Activated CD4-positive, alpha-beta T cell treated with anti-CD3 and anti-CD28 coated beads, Interleukin-2, amount 50 U/mL, for 24 hours (primary cell): ENCODE measurements at places on chromosomes 7 and 10.

DNA sequence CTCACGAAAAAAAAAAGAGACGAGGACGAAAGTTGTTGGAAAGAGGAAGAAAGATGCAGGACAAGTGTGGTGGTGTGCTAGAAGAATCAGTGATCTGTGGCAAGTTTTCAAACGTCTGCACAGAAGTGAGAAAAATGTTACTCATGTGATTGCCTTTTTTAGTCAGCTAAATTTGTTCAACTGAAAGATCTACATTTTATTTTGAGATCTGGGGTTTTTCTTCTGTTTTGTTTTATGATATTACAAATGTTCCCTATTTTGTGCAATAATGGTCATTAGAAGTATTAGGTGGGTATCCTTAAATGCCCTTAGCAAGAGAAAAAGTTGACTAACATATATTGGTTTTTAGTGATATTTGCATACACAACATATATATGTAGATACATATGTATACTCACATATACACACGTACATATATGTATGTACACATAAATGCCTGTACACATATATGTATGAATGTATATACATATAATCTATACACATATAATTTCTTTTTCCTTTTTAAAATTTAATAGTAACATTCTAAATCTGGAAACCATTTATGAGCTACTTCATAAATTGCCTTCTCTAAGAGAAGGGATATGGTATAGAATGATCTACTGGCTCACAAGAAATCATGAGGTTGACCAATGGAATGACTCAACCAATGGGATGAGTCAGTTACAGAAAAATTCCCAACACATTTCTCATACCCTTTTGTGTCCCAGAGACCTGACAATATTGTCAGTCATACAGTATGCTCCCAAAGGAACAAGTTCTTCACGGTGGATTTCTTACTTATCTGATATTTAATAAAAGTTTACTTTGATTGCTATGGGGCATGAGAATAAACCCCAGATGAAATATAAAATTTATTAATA is 38.4 kb downstream of the SLC39A12 start:
- no peak for DNase-seq

DNA sequence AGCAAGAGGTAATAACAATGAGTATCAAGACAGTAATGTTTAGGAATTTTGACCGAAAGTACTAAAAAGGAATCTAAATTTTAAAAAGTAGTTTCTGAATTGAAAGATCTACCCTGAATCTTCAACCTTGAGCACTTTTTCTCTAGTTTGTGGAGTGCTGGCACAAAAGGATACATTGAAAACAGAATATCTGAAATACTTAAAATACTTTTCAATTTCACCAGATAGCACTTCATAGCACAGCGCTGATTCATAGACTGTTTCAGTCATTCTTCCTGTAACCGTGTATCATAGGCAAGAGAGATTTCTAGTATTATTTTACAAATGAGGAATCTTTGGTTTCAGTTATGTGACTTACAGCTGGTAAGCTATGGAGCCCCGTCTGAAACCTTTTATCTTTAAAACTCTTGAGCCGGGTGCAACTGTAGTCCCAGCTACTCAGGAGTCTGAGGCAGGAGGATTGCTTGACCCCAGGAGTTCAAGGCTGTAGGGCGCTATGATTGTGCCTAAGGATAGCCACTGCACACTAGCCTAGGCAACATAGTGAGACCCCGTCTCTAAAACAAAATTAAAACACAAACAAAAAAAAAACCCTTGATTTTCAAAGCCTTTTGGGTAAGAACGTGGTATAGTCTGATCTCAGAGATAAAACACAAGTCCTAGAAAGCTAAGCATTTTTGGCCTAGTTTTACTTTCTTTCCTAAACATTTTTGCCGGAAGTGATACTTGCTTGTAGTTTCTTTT is 35.1 kb downstream of the FHIP2A start:
- DNase-seq: no peak

GRCh38 chr10:78870458-78870857 is 198.3 kb upstream of the ZMIZ1 start:
- DNase-seq: no peak

GRCh38 chr7:140084972-140085371 is 22.2 kb upstream of the PARP12 start:
- no peak for DNase-seq

DNA sequence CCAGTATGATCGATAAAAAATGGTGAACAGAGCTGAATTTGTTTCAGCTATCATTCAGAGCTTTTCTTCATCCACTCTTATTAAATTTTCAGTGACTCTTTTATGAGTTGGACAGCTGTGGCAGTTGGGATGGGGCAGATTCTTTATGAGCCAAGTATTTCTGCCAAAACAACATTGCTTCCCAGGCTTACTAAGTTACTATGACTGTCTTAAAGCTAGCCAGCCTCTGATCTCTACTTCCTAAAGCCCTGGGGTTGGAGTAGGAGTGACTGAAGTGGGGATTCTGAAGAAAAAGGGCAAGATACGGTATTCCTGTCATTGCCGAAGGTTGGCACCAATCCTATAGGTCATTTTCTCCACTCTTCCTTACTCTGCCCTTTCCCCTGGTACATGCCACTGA is 12.7 kb downstream of the RPP30 start:
- DNase-seq: no peak

- no peak for DNase-seq
Measured at GRCh38 chr7:80611353-80611752, 27.1 kb upstream of the CD36 start.

- DNase-seq: no peak
Measured at GRCh38 chr10:97267671-97268070, 24.8 kb downstream of the ARHGAP19 start.

- DNase-seq: no peak
Measured at GRCh38 chr10:106997721-106998120, 166.8 kb downstream of the SORCS1 start.

DNA sequence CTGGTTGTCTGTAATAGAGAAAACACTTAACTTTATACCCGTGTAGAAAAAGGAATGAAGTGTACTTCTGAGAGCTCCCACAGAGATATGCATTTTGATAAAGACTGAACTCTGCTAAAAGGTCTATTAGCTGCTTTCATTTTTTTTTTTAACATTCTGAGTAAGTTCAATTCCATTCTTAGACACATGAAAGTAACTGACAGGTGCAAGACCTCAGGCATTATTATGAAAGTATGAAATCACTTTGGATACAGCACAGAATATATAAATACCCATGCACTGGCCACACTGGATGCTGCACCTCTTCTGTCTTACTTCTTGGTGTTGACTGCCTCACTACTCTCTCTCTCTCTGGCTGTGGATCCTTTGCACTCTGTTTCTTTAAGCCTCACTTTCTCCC is 46.2 kb downstream of the VWDE start:
- no peak for DNase-seq

GRCh38 chr7:117269417-117269816 is 53.4 kb downstream of the WNT2 start:
- no peak for DNase-seq

DNA sequence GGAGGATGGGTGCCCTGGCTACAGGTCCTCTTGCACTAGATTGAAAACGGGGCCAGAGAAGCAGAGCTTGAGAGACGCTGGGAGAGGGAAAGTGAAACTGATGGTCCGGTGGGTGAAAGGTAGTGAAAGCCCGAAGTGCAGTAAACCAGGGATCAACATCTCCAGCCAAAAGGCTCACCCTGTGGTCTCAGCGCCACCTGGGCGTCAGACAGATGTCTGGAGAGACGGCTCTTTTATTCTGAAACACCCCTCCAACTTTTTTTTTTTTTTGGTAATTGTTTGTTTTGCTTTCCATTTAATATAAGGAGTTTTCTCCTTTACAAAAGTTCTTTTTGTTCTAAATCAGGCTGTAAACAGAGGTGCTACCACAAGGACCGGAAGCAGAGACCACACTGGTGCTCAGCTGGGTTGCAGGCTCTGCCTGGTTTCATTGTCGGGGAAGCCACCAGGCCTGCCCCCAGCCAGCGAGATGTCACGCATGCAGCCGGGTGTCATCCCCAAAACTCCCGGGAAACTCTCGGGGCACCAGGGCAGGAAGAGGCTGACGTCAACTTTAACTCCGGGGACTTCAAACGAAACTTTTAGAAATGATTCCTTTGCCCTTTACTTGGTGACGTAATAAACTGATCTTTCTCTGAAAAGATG is 11.2 kb downstream of the IL2RA start:
- peak; percentile 95 for DNase-seq

DNA sequence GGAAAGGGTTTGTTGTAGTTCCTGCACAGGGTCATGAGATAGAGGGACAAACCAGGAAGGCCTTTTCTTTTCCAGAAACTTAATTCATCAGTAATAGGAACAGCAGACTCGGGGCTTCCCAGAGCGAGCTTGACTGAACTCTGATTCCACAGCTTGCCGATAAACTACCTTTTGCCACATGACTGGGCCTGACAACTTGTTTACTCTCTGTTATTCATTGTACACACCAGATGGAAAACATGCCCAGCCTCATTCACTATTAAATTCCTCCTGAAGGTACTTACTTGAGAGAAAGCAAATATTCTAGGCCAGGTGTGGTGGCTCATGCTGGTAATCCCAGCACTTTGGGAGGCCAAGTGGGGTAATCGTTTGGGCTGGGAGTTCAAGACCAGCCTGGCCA is 77.1 kb upstream of the FGFR2 start:
- no peak for DNase-seq
